ENCODE measurements at places on chromosomes 11 and 22. TPM values are rescaled to one million over a fixed set of nuclear protein-coding genes. Genes with fewer than 3 reads are reported as not detected.

The TCP11L1 gene
- 29.7 TPM for total RNA-seq

The TMEM86A gene
- total RNA-seq = 4.0 TPM

The TRIM49 gene
- 0.24 TPM for total RNA-seq

The PIWIL4 gene
- 0.75 TPM for total RNA-seq

The BLID gene
- total RNA-seq = 1.2 TPM

The OR5A1 gene
- total RNA-seq = not detected

The C22orf42 gene
- not detected for total RNA-seq

The ALX4 gene
- total RNA-seq = not detected

- H3K36me3 ChIP-seq = no peaks in the 10 kb centered on the region
- H3K4me1 ChIP-seq = no peaks in the 10 kb centered on the region
- no peaks in the 10 kb centered on the region for H3K27me3 ChIP-seq
- H3K27ac ChIP-seq = no peak overlapping the region
- no peak for DNase-seq
Observed at GRCh38 chr11:100182350-100182749, 504.7 kb upstream of the ARHGAP42 start.

- H3K4me1 ChIP-seq = peaks cover 6% of the 10 kb centered on the region
- no peak overlapping the region for H3K27ac ChIP-seq
- H3K36me3 ChIP-seq = no peaks in the 10 kb centered on the region
- no peaks in the 10 kb centered on the region for H3K27me3 ChIP-seq
- no peak for DNase-seq
Observed at GRCh38 chr11:60858731-60859464, 3.1 kb upstream of the PTGDR2 start.

DNA sequence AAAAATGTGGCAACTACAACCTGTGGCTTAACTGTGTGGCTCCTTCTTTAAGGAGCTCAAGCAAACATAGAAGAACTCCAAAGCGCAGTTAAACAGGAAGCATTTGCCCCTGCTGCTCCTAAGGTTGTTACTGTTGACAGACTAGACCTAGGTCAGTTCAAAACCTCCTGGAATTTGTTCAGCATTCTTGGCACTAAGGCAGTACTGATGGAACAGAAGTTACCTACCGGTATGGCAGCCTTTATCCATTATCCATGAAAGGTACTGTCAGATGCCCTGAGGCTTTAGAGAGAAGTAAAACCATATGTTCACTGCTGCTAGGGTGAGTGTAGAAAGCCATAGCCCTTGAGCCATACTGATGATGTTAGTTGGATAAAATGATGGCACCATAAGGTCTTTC, 916.5 kb upstream of the FAT3 start:
- H3K27me3 ChIP-seq = no peaks in the 10 kb centered on the region
- H3K4me1 ChIP-seq = no peaks in the 10 kb centered on the region
- H3K27ac ChIP-seq = no peak overlapping the region
- H3K4me3 ChIP-seq = no peak overlapping the region
- DNase-seq = no peak

GRCh38 chr11:64649291-64649697, 58.3 kb downstream of the SLC22A12 start:
- H3K27ac ChIP-seq = no peak overlapping the region
- DNase-seq = no peak
- H3K4me3 ChIP-seq = no peak overlapping the region
- peaks cover 18% of the 10 kb centered on the region for H3K27me3 ChIP-seq

- DNase-seq = no peak
- no peak overlapping the region for H3K4me3 ChIP-seq
- no peaks in the 10 kb centered on the region for H3K4me1 ChIP-seq
- H3K27me3 ChIP-seq = peaks cover 15% of the 10 kb centered on the region
- no peak overlapping the region for H3K27ac ChIP-seq
Observed at GRCh38 chr22:27610863-27611786, 190.4 kb downstream of the MN1 start.

GRCh38 chr11:6855971-6856541, 6.8 kb upstream of the OR10A2 start:
- H3K4me3 ChIP-seq = no peak overlapping the region
- DNase-seq = peak; percentile 20
- H3K4me1 ChIP-seq = no peaks in the 10 kb centered on the region
- H3K27me3 ChIP-seq = no peaks in the 10 kb centered on the region

DNA sequence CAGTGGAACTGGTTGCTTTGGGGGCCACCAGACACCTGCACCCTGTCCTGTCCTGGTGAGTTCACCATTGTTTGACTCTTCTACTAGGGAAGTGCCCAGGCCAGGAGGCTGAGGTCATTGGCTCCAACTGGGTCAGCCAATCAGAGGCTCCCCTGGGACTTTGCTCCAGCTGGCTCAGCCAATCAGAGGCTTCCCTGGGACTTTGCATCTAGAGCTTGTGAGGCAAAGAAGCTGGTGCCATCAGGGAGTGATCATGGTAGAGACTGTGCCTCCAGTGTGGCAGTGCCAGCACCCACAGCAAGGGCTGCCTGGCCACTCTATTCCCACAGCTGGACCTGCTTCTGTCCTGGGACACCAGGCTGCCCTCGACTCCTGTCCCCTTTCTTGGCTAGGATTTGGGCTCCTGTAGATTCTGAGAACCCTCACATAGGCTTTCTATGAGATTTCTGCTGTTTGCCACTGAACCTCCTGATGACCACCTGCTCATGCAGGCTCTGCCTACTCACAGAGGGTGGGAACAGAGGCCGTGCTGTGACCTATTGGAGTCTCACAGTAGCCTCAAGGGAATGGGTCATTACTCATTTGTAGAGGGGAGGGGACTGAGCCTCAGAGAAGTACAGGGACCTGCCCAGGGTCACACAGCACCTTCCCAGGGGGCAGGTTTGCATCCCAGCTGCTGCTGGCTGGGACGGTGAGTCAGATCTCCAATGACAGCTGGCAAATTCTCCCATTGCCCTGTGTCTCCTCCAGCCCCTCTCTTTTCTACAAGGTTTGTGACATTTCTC, 59.2 kb upstream of the SHISAL1 start:
- no peak overlapping the region for H3K27ac ChIP-seq
- H3K27me3 ChIP-seq = peaks cover 11% of the 10 kb centered on the region
- no peaks in the 10 kb centered on the region for H3K36me3 ChIP-seq
- no peak overlapping the region for H3K4me3 ChIP-seq

- H3K36me3 ChIP-seq = no peaks in the 10 kb centered on the region
- H3K27ac ChIP-seq = peak overlapping the region; percentile 75
- H3K27me3 ChIP-seq = no peaks in the 10 kb centered on the region
- no peak overlapping the region for H3K4me3 ChIP-seq
Observed at GRCh38 chr11:105177658-105178057, 38.1 kb upstream of the CARD18 start.
